ENCODE measurements at places on chromosomes 2 and 18.

GRCh38 chr2:52698408-52698807 lies 1069.2 kb upstream of the CHAC2 start:
- DNase-seq = no peak

GRCh38 chr2:171158036-171158789 lies 2.5 kb downstream of the TLK1 start:
- no peak for DNase-seq

DNA sequence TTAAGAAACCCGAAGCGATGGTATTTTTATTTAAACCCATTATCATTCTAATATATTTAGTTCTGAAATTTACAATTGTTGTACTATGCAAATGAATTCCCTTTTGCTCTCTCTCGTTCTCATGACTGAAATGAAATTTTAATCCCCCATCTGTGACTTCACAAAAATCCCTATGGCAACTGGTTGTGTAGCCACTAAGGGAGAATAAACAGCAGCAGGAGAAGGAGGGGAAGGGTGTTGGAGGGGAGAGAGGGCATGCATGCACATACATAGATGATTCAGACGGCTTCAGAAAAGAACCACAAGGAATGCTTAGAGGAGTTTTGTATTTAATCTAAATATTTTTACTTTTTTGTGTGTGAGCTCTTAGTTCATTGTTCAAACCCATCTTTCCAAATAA lies 36.8 kb downstream of the CPS1 start:
- DNase-seq = no peak

DNA sequence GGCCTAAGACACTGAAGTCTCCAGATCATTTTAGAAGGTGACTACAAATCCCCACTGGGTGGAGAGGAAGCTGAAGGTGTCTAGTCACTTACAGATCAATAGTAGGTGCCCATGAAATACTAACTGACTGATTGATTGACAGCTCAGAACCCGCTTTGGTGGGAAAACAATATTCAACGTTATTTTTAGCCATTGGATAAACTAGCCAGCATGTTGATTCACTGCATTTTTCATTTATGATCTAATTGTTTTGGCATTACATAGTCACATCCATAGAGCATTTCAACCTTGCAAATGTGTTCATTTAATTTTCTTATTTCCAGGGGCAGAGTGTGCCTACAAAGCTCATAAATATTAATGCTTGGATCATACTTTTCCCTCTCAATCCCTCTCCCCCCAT lies 162.3 kb downstream of the MREG start:
- DNase-seq = peak; percentile 64

DNA sequence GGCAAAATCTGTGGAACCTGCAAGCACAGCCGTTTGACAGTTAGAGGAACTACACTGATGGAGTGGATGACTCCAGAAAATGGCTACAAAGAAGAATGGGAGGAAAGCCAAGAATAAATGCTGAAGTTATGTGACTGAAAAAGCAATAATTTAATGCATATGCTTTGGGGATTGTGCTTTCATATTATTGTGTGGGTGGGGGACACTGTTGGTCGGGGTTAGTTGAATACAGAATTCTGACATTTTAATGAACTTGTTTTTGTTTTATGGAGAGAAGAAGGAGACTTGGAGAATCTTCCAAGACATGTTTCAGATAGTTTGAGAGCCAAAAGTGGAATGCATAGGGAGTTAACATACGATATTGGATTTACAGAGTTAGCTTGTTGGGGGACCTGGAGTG lies 68.5 kb downstream of the NRP2 start:
- DNase-seq = no peak

DNA sequence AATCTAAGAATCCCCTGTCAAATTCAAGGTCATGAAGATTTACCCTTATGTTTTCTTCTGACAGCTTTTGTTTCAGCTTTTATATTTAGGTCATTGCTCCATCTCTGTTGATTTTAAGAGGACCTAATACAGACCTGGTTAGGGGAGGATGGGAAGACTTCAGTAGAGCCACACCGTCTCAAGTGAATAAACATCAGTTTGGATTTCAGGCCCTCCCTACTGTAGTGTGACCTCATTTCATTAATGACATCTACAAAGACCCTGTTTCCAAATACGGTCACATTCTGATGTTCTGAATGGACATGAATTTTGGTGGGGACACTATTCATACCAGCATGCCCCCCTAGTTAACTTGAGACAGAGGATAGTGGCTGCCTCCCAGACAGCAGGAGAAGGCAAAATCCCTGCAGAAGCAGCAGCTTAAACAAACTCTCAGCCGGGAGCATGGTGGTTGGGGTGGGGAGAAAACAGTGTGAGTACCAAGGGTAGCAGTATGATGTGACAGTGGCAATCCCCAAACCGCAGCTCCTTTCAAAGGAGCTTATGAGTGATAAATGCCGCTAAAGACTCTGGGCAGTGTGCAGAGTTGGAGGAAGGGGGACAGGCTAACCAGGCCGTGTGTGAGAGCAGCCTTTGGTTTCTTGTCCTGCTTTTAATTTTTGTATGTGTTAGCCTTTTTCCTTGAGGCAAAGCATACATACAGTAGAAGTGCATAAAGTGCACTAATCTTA lies 65.9 kb upstream of the TNP1 start:
- no peak for DNase-seq

GRCh38 chr2:107340955-107341354 lies 455.0 kb upstream of the ST6GAL2 start:
- DNase-seq = no peak

DNA sequence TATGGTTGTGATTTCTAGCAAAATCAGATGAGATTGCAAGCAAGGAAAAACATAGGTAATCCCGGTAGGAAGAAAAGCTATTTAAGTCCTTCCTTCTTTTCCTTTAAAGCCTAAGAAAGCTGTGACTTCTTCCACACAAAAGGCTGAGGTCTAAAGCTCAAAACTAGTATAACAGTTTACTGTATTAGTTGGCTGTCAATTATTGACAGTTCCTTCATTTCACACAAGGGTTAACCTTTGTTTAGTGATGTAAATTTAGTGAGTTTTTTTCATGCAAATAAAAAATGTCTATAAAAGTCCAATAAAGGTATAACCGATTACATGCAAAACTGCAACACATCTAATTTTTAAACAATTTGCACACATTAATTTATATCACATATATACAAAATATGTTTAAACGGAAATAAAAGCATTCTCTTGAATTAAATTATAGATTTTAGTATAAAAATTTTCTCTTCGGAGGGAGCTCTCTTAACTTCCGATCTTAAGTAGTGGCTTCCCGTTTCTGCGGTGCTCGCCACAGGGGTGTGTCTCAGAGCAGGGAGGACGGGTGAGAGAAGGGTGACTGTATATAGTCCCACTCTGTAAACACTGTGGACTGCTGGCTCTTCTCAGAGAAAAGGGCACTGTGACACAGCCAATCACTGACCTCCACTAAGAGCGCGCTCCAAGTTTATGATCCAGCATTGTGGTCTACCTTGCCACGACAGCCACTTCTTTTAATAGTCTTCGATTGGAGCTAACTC lies 33.4 kb downstream of the TTR start:
- no peak for DNase-seq

GRCh38 chr18:23884681-23885375 lies 129.7 kb upstream of the TTC39C start:
- no peak for DNase-seq

GRCh38 chr2:169010633-169011460 lies 20.3 kb downstream of the ABCB11 start:
- no peak for DNase-seq

- no peak for DNase-seq
Observed at GRCh38 chr2:160901613-160902012, 258.6 kb upstream of the TANK start.

- DNase-seq = no peak
Observed at GRCh38 chr18:9559253-9559652, 55.1 kb downstream of the PPP4R1 start.

DNA sequence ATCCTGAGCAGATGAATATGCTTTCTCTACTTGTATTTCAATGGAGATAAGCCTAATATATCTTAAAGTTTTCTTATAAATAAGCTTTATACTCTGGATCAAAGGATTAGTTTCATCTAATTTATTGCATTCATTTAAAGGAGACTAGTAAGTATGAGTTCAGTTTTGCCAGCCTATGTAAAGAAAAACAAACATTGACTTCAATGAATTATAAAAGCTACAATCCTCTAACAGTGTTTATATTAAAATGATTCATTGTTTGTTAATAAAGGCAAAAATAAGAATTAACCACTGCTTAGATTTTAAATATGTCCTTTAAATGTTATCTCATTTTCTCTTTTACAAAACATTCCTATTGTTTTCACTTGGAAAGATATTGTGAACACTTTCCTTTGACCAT lies 566.0 kb downstream of the EPHA4 start:
- DNase-seq = no peak

DNA sequence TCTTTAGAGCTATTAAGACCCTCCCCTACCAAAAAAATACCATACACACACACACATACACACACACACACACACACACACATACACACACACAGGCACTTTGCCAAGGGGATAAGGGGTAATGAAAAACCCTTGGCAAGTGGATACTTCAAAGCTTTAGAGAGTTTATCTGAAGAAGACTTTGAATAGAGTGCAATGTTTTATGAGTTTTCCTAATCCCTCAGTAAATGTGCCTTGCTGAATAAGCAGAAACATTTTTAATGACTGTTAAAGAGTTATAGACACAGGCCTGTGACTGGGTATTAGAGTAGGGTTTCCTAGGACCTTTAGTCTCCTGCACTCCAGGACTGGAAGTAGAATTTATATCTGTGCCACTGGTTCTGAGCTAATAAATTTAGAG lies 75.5 kb upstream of the CTAGE1 start:
- no peak for DNase-seq

- DNase-seq = no peak
Observed at GRCh38 chr2:225009768-225010167, 32.5 kb downstream of the DOCK10 start.

- no peak for DNase-seq
Observed at GRCh38 chr18:45291621-45292615, 323.4 kb upstream of the SLC14A2 start.

DNA sequence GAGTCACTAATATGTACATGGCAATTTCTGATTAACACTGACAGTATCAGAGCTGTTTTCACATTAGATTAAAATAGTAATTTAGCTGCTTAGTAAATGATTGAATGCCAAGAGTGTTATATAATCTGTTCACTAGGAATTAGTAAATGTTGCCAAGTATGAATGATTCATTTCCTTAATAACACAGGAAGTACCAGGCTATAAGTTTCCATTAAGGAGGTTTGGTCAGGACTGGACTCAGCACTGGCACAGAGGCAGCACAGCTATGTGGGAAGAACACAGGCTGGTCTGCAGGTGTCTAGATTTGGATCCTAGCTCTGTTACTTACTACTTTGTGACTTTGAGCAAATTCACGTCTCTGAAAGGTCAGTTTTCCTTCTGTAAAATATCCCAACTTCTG lies 97.2 kb downstream of the TDRD15 start:
- DNase-seq = peak; percentile 1

- peak; percentile 19 for DNase-seq
Observed at GRCh38 chr2:39409697-39410389, 27.2 kb downstream of the MAP4K3 start.

GRCh38 chr2:12417786-12418185 lies 298.9 kb upstream of the TRIB2 start:
- no peak for DNase-seq

GRCh38 chr2:127103243-127104165 lies 3.5 kb downstream of the BIN1 start:
- no peak for DNase-seq

GRCh38 chr18:34867520-34867919 lies 157.4 kb downstream of the DTNA start:
- peak; percentile 25 for DNase-seq

DNA sequence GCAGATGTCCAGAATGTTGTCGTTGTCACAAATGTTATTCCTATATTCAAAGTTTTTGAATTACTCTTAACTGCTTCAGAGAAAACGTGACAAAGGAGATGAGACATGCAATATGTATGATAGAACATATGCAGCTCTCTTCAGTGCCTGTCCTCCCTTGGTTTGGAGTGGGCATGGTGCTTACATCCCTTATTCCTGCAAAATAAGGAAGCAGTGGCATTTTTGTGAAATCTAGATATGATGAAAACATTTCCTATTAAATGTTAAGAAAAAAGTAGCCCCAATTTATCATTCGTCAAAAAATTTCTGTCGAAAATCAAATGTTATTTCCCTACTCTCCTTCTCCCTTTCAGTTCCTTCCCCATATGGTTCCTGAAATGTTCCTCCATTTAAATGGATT lies 457.5 kb upstream of the FANCL start:
- no peak for DNase-seq

GRCh38 chr2:191285252-191285651 lies 40.0 kb downstream of the MYO1B start:
- DNase-seq = no peak

DNA sequence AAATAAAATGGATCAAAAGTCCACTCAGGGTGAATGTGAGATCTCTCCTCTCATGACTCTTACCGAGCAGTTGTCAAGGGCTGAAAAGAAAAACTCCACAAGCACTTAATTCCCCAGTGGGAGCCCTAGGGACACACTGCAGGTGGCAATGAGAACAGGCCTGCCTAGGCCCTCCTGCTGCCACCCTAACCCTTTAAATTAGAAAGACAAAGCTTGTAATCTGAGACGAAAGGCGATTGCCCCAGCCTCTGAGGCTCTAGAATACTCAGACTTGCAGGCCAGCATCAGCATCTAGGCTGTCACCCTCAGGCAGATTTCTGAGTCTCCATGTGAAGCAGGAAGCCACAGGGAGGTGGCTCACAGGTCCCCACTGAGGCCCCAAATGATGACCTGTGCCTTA lies 457.0 kb upstream of the MYT1L start:
- DNase-seq = no peak

GRCh38 chr2:233593201-233593600 lies 24.2 kb upstream of the UGT1A8 start:
- DNase-seq = no peak

GRCh38 chr18:57084331-57085271 lies 62.3 kb upstream of the BOD1L2 start:
- peak; percentile 44 for DNase-seq

- DNase-seq = no peak
Observed at GRCh38 chr18:42296192-42296591, 341.2 kb downstream of the PIK3C3 start.

- DNase-seq = no peak
Observed at GRCh38 chr2:55917713-55918390, 5.7 kb downstream of the EFEMP1 start.

DNA sequence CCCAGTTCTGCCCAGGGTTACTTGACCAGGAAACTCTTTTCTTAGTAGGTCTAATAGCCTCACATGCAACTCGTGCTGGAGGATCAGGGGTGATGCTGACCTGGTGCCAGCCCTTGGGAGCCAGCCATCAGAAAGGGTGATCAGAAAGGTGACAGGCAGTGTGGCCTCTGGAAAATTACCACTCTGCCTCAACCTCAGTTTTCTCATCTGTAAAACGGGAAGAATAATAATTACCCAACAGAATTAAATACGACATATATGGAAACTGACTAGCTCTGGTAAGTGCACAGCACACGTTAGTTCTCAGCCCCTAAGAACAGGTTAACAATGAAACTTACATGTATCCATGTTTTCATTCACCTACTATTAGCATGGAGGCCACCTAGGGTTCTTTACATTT lies 157.6 kb downstream of the EN1 start:
- DNase-seq = no peak

GRCh38 chr2:109133746-109134145 lies 4.7 kb downstream of the SH3RF3 start:
- no peak for DNase-seq

GRCh38 chr2:61158356-61158955 lies 3.5 kb upstream of the C2orf74 start:
- DNase-seq = no peak

GRCh38 chr2:227188292-227188691 lies 23.9 kb downstream of the COL4A3 start:
- DNase-seq = peak; percentile 66

GRCh38 chr2:24164416-24164973 lies 10.4 kb upstream of the FAM228A start:
- DNase-seq = peak; percentile 18

GRCh38 chr2:133063775-133064174 lies 393.8 kb upstream of the LYPD1 start:
- DNase-seq = peak; percentile 44

Measured in EL (cell line).